Stomach (tissue), 19 donors: ENCODE measurements at places on chromosomes 12 and 14.

GRCh38 chr14:90999299-90999698 is 61.1 kb downstream of the RPS6KA5 start:
- peak; percentile 44 for DNase-seq

- peak; percentile 69 for DNase-seq
Observed at GRCh38 chr12:22100958-22101748, 55.1 kb downstream of the CMAS start.

DNA sequence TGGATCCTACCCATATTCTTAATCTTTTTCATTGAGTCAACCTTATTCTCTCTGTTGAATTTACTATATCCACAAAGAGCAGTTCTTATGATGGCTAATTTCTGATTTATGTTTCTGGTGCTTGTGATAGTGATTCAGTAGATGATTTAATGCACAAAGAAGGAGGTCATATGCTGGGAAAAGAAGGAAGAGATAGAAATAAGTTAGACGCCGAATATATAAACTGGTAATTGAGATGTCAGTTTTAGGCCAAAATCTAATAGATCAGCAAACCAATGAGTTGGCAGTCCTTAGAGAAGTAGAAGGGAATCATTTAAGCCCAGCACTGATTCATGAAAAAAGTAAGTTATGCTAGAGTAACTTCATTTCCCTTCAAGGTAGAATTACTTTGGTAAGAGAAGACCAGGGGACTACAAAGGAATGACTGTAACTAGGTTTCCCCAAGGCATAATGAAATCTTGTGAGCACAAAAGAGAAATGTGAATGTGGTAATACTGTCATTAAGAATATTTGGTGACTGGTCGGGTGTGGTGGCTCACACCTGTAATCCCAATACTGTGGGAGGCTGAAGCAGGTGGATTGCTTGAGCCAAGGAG is 132.4 kb downstream of the TGFB3 start:
- no peak for DNase-seq

- DNase-seq = no peak
Observed at GRCh38 chr12:90042920-90043641, 334.4 kb upstream of the ATP2B1 start.

DNA sequence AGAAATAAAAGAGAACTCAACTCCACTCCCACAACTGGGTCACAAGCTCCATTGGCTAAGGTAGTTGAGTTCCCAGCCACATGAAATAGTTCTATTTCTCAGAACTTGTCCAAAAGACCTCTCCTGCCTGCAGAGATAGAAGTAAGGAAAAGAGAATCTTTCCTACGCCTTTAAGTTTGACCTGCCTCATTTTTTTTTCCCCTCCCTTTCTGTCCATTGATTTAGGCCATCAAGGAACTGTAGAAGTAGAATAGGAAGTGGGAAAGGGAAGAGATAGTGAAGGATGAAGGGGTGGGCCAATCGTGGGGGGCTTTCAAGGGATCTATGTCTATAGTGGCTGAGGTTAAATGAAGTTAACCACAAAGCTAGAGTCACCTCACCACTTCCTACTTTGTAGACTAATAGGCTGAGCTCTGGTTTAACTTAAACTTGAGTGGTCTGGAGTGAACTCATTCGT is 13.9 kb upstream of the NUDT4 start:
- DNase-seq = no peak

GRCh38 chr14:68981139-68981538 is 2.0 kb upstream of the ACTN1 start:
- DNase-seq = no peak

- DNase-seq = no peak
Observed at GRCh38 chr12:1250641-1251040, 259.6 kb downstream of the ERC1 start.

DNA sequence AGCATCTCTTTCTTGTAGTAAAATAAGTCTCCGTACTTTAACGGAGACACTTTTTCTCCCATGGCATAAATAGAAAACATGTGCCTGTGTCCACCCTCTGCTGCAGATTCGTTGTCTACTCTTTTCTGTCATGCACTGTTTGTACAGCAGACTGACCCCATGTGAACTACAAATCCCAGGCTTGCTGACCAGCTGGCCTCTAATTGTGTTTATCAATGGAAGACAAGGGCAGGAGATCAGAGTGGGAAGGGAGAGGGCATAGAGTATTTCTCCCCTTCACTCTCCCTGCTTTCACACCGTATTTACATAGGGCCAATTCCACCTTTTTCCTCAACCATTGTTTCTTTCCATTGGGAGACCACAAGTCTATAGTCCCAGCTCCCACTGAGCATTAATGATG is 31.0 kb upstream of the TMTC2 start:
- DNase-seq = no peak

GRCh38 chr14:97281741-97282140 is 484.6 kb downstream of the VRK1 start:
- DNase-seq = no peak

- DNase-seq = no peak
Observed at GRCh38 chr14:70082394-70082793, 106.4 kb downstream of the SLC8A3 start.

- DNase-seq = no peak
Observed at GRCh38 chr14:98835051-98835824, 436.8 kb downstream of the BCL11B start.

DNA sequence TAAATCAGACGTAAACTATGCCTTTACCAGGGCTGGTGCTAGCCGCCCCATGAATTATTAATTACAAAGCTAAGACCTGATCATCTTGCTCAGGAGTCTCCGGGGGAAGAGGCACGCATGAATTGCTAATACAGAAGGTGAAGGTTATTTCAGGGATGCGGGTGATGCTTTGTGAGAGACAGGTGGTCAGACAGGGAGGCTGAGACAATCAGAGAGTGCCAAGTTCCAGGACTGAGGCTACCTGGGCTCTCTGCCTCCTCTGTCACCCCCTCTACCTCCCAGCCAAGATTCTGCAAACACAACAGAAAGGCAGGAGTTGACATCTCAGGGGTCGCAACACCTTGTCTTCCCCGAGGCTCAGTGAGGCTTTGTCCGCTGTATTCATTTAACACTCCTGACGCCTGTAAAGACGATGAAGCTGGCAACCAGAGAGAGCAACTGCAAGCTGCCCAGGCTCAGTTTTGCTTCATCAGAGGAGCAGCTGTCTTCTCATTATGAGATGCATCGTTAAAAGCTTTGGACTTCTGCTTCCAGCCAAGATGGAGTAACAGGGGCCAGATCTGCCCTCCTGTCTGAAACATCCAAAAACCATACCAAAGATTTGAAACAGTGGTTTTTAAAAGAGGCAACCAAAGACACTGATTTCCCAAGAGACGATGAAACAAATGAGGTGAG is 46.6 kb downstream of the PRIMA1 start:
- no peak for DNase-seq

- DNase-seq = peak; percentile 68
Observed at GRCh38 chr14:20332431-20332787, 670 bp downstream of the CCNB1IP1 start.

DNA sequence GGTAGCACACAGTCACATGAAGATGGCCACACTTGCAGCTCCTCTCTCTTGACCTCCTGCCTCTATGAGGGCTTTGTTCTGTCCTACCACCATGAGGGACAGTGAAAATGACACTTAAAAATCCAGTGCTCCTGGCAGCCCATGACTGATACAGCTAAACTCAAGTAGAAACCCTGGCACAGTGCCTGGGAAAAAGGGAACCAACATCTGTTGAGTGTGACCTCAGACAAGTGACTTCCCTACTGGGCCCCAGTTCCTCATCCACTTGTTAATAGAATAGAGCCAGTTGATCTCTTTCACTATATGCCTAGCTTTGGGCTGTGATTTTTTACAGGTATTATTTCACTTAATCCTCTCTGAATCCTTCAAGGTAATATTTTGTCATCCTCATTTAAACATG is 4.8 kb downstream of the GUCY2C start:
- peak; percentile 58 for DNase-seq

GRCh38 chr12:15834575-15834974 is 45.4 kb upstream of the EPS8 start:
- DNase-seq = no peak

GRCh38 chr14:92587700-92588085 is 74.1 kb downstream of the RIN3 start:
- DNase-seq = no peak

DNA sequence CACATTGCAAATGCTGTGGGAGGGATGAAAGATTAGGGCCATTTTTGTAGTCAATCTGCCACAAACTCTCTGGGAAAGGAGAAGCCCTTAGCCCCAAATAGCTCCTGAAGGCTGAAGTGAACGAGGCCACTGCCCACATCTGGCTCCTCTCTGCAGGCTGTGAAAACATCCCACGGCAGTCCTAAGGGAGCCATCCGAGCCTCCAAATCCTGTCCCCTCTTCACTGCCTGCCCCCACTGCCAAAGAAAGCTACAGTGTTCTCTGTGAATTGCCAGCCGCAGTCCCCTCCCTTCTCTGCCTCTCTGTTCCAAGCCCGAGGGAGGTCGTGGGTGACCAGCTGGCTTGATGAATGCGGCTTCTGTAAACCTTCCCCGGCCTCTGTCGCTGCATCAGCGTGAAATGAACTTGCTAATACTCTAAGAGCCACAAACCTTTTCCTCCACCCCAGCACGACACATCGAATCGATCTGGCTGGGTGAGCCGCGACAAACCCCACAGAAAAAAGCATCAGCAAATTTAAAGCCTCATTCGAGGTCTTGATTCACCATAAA is 180.7 kb upstream of the NRXN3 start:
- DNase-seq = peak; percentile 37

GRCh38 chr14:39593377-39593776 is 161.1 kb upstream of the FBXO33 start:
- DNase-seq = no peak

DNA sequence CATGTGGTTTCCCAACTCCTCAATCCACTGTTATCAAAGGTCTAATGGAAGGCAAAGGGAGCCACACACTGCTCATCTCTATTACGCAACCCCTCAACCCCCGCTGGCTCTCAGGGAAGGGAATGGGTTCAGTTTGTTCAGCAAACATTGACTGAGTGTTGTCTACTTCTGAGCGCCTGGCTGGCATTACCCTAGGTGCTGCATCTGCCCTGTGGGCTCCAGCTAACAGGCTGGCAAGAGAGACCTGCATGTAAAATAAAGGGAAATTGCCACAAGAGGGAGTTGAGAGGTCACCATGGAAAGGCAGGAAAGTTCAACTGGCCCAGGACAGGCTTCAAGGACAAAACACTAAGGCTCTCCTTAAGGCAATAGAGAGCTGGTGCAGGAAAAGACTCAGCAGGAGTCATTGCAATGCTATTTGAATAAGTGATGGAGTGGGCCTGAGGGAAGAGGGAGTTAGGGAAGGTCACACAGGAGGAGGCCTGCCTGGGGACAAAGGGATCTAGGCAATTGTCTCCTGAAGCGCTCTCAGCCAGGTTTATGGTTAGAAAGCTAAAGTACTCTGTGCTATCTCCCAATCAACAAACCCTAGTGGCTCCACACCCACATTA is 5.5 kb upstream of the ZNF740 start:
- peak; percentile 47 for DNase-seq

DNA sequence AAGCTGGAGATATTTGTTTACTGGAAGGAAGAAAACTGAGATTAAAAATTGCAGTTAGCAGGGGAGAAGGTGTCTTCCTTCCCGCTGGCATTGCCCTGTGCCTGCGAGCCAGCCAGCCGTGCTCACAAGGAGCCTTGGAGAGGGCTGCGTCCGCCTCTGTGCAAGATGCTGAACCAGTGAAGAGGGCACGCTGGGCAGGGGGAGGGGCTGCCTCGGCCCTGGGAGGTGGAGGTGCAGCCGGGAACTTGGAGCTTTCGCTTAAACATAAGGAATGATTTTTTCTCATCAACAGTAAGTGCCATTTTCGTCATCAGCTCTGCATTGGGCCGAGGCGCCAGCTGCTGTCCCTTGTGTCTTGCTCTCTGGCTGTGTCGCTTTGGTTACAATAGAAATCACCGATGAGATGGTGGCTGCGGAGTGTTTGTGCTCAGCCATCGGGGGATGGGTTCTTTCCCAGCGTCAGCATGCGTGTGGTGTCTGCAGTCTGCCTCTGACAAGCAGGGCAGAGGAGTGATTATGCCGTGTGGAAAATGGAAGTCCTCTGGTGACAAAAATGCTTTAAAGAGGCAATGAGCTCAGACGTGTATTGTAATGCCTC is 97.3 kb downstream of the ESR2 start:
- peak; percentile 82 for DNase-seq

GRCh38 chr12:82130762-82131161 is 227.4 kb downstream of the CCDC59 start:
- no peak for DNase-seq

DNA sequence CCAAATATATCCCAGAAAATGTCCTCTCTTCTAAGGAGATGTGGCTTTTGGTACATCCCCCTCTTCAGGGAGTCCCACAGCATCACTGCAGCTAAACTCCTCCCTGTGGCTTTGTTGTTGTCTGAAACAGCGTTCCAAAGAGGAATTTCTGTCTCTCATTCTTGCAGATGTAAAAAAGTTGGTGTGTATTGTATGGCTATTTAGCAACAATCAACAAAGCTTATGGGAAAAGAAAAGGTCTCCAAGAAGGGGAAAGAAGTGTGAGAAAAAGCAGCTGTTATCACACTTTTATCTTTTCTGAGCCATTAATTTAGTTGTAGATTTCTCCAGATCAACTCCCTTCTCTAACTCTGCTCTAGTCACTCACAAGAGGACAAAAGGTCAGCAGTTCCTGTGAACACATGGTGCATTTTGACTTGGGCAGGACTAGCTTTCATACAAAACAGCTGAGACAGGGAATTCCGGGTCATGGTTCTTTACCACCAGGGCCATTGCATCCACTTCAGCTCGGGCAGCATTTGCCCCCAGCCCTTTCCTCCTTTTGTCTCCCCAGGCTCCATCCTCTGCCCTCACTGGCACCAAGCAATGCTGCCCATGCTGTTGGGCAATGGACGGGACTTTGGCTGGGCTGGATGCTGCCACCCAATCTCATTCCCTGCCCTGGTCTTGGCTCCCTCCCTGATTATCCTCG is 184.7 kb downstream of the TMX1 start:
- no peak for DNase-seq

DNA sequence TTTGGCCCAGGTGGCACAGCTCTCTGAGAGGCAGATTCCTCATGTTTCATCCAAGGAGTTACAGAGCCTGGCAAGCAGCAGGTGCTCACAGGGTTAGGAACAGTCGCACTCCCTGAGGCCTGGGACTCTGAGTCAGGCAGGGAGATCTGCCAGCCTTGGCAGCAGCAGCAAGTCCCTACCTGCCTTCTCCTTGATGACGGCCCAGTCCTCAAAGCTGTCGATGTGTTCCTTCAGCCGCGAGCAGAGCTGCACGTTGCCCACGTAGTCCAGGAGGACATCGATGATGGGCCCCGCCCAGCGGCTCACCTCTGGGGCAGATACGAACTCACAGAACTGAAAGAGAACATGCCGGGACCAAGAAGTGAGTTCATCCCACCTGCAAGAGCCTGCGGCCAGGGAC is 10.4 kb downstream of the FAM181A start:
- DNase-seq = no peak
